ENCODE measurements at places on chromosomes 5 and 9.

DNA sequence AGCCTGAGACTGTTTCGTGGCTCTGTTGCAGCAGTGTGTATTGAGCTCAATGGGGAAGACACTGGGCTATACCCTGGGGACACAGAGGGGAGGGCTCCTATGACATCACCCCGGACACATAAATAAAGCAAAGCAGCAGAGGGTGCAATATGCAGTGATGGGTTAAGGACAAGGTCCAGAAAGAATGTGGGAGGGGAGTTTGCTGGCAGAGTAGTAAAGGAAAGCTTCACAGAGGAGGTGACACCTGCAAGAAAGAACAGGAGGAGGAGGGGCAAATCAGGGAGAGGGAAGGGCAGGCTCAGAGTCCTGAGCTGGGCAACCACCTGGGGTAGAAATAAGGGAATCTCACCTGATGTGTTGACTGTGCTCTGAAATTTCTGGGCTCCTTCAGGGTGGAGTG lies 35.3 kb upstream of the CDKN2AIPNL start:
- H3K27me3 ChIP-seq, result no peaks in the 10 kb centered on the region
- no peak overlapping the region for H3K27ac ChIP-seq
- H3K4me1 ChIP-seq, result peaks cover 7% of the 10 kb centered on the region
- H3K4me3 ChIP-seq, result no peak overlapping the region

- H3K27me3 ChIP-seq, result no peaks in the 10 kb centered on the region
- no peaks in the 10 kb centered on the region for H3K36me3 ChIP-seq
- no peak overlapping the region for H3K4me3 ChIP-seq
- no peak overlapping the region for H3K27ac ChIP-seq
These were observed 1.6 kb downstream of the PKD2L2 start for GRCh38 chr5:137890845-137891244.

- H3K36me3 ChIP-seq, result no peaks in the 10 kb centered on the region
- no peak for DNase-seq
- H3K27ac ChIP-seq, result no peak overlapping the region
- no peak overlapping the region for H3K4me3 ChIP-seq
These were observed 57.4 kb upstream of the PTCH1 start for GRCh38 chr9:95574176-95574575.

- DNase-seq, result no peak
- H3K27me3 ChIP-seq, result no peaks in the 10 kb centered on the region
- H3K27ac ChIP-seq, result no peak overlapping the region
- H3K4me1 ChIP-seq, result no peaks in the 10 kb centered on the region
- H3K36me3 ChIP-seq, result no peaks in the 10 kb centered on the region
These were observed 14.0 kb upstream of the PLPPR1 start for GRCh38 chr9:101014566-101014965.

DNA sequence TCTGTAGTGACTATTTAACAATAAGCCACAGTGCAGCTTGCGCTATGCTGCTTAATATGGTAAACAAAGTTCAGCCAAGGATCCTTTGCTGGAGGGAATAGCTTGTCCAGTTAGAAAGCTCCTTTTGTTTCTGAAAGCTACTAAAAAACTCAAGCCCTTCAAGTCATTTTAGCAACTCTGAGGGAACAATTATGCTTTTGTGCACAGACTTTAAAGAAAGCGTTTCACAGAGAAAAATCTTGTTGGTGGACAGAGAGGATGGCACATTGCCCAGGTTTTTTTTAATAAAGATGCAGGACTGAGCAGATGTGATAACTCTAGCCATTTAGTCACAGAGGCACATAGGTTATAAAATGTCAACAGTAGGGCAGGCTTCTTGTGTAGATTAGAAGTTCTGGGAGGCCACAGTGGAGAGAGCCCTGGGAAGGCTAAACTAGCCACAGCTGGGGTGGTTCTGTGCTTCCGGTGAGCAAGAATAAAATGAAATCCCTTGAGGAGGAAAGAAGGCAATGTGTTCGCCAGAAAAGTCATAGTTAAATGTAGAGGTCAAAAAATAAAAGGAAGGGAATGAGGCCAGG lies 63.4 kb downstream of the ALDH7A1 start:
- H3K4me1 ChIP-seq, result no peaks in the 10 kb centered on the region
- H3K4me3 ChIP-seq, result no peak overlapping the region
- no peaks in the 10 kb centered on the region for H3K36me3 ChIP-seq
- DNase-seq, result no peak

DNA sequence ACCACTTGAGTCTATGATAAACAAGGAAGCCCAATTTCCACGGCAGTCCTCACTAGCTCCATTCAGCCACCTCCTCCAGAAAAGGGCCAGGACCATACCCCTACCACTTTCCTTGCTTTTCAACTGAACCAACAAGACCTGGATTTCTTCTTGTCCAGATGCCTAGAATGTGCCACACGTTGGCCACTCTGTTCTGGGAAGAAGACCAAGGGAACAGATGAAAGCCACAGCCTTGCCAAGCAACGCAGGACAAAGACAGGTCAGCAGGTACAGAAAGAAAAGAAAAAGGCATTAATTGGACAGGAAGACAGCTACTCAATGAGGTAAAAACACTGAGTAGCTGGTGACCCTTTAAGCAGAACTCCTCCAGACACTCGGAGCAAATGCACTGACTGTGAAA lies 2.2 kb downstream of the CCNJL start:
- H3K27me3 ChIP-seq, result no peaks in the 10 kb centered on the region
- H3K4me1 ChIP-seq, result peaks cover 21% of the 10 kb centered on the region
- no peak overlapping the region for H3K27ac ChIP-seq
- no peak overlapping the region for H3K4me3 ChIP-seq
- DNase-seq, result no peak

- no peaks in the 10 kb centered on the region for H3K27me3 ChIP-seq
- no peak for DNase-seq
- no peak overlapping the region for H3K4me3 ChIP-seq
- H3K4me1 ChIP-seq, result peaks cover 17% of the 10 kb centered on the region
These were observed 6.6 kb downstream of the GRK6 start for GRCh38 chr5:177432839-177433657.

GRCh38 chr5:10984021-10984715 lies 223.1 kb upstream of the DAP start:
- no peak overlapping the region for H3K27ac ChIP-seq
- no peaks in the 10 kb centered on the region for H3K4me1 ChIP-seq
- peaks cover 42% of the 10 kb centered on the region for H3K27me3 ChIP-seq
- no peak overlapping the region for H3K4me3 ChIP-seq

DNA sequence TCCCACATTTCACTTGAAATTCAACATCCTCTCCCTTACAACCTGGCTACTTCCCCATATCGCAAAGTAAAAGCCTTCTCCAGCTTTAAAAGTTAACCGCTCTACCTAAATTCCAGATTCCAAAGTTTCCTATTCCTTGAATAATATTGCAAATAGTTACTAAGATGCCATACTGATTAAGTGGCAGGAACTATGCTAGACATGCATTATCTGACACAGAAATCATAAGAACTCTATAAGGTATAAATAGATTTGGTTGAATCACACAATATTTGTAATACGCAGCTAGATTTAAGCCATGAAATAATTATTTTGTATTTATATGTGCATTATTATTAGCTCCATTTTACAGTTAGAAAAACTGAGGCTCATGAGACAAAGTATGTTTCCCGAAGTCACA lies 92.8 kb downstream of the NFIB start:
- H3K4me1 ChIP-seq, result peaks cover 16% of the 10 kb centered on the region
- peak overlapping the region; percentile 44 for H3K27ac ChIP-seq
- no peak for DNase-seq
- no peaks in the 10 kb centered on the region for H3K27me3 ChIP-seq

- no peaks in the 10 kb centered on the region for H3K27me3 ChIP-seq
- no peak for DNase-seq
- H3K36me3 ChIP-seq, result no peaks in the 10 kb centered on the region
- no peak overlapping the region for H3K4me3 ChIP-seq
- H3K27ac ChIP-seq, result no peak overlapping the region
These were observed 168.6 kb downstream of the CFAP90 start for GRCh38 chr5:7682379-7682778.

DNA sequence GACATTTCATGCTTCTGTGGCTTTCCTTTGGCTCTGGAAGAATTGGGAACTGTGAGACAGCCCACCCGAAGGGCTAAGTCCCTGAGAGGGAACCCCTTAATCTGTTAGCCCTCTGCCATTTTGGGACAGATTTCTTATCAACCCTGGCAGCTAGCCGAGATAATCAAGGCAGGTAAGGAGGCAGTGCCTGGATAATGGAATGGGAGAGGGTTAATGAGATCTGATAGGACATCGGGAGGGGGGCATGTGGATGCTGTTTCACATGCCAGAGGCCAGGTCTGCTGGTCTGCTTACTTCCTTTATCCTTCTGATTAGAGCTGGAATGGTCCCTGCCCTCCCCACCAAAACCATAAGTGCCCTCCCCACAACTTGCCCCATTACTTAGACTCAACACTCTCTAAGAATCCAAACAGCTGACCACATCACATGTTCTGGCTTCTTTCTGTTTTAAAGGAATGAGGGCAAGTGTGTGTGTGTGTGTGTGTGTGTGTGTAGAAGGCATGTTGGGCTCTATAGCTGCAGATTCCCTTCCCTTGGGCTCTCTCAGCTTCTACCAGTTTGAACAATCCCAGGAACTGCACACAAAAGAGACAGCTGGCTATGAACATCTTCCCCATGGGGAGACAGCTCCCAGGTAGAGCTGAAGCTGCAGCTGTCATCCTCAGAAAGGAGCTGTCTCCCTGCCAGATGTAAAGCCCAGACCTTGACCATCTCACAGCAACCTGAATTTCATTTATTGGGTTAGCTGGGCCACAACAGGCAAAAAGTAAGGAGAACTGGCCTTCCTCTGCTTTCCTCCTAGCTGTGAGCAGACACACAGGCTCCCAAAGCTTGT lies 221.3 kb downstream of the PIK3R1 start:
- no peak for DNase-seq
- no peaks in the 10 kb centered on the region for H3K36me3 ChIP-seq
- no peak overlapping the region for H3K4me3 ChIP-seq
- no peaks in the 10 kb centered on the region for H3K27me3 ChIP-seq

DNA sequence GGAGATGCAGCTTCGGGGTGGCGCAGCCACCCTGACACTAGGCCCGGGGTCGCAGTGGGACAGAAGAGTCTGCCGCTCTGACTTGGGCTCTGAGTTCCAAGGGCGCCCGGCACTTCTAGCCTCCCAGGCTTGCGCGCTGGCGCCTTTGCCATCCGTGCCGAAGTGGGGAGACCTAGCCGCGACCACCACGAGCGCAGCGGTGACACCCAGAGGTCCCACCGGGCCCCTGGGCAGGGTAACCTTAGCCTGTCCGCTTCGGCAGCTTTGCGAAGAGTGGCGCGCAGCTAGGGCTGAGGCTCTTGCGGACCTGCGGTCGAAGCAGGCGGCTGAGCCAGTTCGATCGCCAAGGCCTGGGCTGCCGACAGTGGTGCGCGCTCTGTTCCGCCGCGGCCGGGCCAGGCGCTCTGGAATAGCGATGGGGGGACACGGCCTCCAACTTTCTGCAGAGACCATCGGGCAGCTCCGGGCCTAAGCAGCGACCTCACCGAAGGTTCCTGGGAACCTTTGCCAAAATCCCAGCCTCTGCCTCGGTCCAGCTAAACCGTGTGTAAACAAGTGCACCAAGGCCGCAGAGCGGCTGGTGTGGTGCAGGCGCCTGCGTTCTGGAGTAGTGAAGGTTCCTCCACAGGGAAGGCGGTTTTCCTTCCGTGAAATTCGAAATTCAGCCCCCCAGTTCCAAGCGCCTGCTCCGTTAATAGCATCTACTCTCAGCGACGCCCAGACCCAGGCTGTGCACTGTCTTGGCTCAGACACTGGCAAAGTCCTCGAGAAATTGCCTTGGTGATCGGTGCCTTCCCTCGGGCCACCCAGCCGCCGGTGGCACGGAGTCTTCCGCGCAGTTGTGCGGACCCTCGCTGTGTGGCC lies 7.4 kb downstream of the TLX3 start:
- no peaks in the 10 kb centered on the region for H3K36me3 ChIP-seq
- no peaks in the 10 kb centered on the region for H3K4me1 ChIP-seq
- H3K27me3 ChIP-seq, result no peaks in the 10 kb centered on the region

DNA sequence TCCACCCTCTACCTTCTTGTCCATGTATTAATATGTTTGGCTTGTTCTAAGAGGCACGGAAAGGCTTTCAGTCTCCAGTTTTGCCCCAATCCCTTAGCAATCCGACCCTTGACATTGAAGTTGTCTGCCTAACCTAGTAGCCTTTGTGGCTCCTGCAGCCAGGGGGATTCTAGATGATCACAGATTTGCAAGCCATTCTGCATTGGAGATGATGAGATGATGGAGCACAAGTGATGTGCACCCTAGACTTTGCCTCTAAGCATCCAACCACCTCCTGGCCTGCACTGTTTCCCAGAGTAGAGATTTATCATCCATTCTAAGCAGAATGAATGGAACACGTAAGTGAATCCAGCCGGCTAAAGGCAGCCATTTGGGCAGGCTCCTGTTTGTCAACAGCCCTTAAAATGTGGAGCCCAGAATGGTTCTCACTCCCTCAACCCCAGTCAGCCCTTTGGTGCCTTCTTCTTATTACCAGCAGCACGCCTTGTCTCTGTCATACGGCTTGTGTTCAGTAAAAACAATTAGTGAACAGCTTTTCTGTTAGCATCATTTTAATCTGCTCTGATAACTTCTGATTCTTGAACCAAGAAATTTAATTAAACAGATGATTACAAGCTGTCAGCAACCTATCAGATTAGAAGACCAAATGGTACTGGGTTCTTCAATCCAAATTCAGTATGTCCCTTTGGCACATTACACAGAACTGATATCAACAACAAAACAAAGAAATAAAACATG lies 5.7 kb upstream of the TRAF1 start:
- no peaks in the 10 kb centered on the region for H3K27me3 ChIP-seq
- no peaks in the 10 kb centered on the region for H3K36me3 ChIP-seq
- no peak overlapping the region for H3K4me3 ChIP-seq
- peaks cover 18% of the 10 kb centered on the region for H3K4me1 ChIP-seq
- no peak for DNase-seq

DNA sequence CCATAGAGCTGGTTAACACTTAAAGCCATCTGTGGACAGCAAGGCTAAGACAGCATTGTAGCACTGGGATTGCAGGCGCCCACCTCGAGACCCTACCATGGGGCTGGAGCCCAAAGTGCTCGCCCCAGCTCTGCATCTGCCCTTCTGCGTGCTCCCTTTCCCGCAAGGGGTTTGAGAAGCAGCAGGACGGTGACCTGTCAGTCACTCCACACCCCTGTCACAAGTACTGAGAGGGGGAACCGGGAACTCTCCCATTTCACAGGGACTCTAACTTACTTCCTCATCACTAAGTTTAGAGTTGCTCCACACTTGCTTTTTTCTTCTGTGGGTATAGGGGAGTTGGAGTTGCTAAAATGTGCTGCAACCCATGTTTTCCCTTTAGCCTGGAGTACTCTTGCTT lies 273.2 kb downstream of the SMARCA2 start:
- no peak overlapping the region for H3K4me3 ChIP-seq
- DNase-seq, result no peak
- no peaks in the 10 kb centered on the region for H3K27me3 ChIP-seq

DNA sequence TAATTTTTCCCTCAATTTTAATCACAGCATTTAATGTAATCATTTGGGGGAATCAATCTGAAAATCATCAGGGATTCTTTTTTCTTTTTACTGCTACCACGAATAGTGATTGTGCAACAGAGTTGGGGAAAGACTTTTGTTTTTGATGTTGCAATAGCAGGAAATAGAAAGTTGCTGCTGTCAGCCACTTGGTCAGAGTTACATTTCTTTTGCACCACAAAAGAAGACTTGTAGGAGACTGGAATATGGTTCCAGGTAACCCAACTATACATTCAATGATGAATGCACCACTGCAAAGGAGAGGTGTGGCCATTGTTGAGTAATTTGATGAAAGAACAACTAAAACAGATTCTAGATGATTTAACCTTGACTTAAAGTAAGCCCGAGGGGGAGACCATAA lies 46.3 kb upstream of the PALM2AKAP2 start:
- H3K4me3 ChIP-seq, result no peak overlapping the region
- no peak overlapping the region for H3K27ac ChIP-seq
- H3K36me3 ChIP-seq, result no peaks in the 10 kb centered on the region

- no peaks in the 10 kb centered on the region for H3K36me3 ChIP-seq
- no peak for DNase-seq
- H3K27ac ChIP-seq, result peak overlapping the region; percentile 13
- no peaks in the 10 kb centered on the region for H3K27me3 ChIP-seq
- peaks cover 46% of the 10 kb centered on the region for H3K4me1 ChIP-seq
- no peak overlapping the region for H3K4me3 ChIP-seq
These were observed 23.2 kb upstream of the SLC25A51 start for GRCh38 chr9:37927132-37927531.

Data from HCT116 (cell line).